ENCODE measurements at places on chromosomes 3 and 15.

DNA sequence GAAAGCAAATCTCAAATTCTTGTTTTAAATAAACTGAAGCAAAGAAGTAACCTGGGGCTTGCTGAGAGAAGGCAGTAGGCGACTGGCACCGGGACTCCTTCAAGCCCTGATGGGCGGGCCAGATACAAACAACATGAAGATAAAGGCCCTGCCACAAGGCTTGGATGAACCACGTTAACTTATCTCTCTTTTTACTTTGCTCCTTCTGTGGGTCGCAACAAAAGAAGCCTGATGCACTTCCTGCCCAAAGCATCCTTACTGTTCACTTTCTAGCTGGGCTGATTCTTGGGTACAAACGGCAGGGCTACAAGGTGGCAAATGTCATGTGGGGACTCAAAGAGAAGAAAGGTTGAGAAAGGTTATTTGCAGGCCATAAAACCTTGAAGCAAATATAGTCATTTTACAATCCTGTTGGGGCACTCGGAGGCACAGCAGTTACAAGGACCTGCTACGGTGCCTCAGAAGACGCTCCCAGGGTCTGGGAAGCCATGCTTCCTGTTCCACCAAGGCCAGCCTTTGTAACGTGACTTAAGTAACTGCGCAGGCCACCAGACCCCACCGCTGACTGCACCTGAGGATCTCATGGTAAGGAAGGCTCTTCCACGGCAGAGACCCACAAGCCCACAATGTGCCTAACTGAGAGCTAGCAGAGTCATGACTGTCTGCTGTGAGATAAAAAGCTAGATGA, 71.1 kb downstream of the CHSY1 start:
- no peak for DNase-seq

DNA sequence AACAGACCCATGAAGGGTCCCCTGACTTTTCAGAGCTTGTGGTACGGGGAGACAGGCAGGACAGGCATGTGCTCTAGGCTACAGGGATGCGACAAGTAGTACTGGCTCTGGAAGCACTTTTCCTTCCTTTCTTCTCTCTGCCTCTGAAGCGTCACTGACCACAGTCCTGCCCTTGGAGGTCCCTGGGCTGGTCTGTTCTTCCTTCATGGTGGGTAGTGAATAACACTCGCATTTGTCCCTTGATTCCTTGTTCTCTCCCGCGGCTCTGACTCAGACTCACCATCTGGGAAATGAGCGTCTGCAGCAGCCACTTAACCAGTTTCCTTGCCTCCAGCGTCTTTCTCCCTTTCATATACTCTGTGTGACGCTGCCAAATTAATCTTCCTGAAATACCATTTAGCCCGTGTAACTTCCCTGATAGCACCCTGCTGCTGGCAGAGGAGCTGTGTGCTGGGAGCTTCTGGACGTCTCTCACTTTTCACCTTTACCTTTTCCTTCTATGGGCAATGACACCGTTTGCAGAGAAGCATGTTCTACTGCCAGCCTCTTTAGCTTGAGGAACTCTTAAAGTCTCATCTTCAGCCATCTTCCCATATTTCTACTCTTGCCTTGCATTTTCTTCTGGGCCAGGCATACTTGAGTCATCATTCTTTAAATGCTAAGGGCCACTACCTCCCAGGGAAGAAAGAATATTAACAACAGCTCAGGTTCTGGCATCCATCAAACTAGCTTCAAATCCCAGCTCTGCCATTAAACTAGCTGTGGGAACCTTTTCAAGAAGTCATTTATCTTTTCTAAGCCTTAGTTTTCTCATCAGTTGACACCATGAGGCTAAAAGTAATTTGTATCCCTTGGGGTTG, 33.6 kb downstream of the TMEM45A start:
- DNase-seq, result no peak

GRCh38 chr3:190425833-190426232, 23.9 kb downstream of the TMEM207 start:
- no peak for DNase-seq

DNA sequence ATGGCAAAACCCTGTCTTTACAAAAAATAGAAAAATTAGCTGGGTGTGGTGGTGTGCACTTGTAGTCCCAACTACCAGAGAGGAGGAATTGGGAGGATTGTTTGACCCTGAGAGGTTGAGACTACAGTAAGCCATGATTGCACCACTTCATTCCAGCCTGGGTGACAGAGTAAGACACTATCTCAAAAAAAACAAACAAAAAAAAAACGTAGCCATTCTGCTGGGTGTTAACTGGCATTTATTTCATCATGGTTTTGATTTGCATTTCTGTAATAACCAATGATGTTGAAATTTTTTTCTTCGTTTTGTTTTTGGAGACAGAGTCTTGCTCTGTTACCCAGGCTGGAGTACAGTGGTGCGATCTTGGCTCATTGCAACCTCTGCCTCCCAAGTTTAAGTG, 63.3 kb downstream of the RPLP1 start:
- no peak for DNase-seq

GRCh38 chr3:156176629-156177210, 56.3 kb downstream of the KCNAB1 start:
- DNase-seq, result no peak

- no peak for DNase-seq
Observed at GRCh38 chr3:55408193-55408826, 78.8 kb downstream of the WNT5A start.

Measured in activated CD4-positive, alpha-beta T cell treated with anti-CD3 and anti-CD28 coated beads for 24 hours (primary cell).